ENCODE measurements at places on chromosomes 5 and 9. TPM values are rescaled to one million over a fixed set of nuclear protein-coding genes. Genes with fewer than 3 reads are reported as not detected.

The PCDHGC4 gene
- 2.9 TPM for polyA plus RNA-seq

The SLF1 gene
- 17.8 TPM for polyA plus RNA-seq

The GABRA1 gene
- not detected for polyA plus RNA-seq

The CCNI2 gene
- 2.6 TPM for polyA plus RNA-seq

The SPEF2 gene
- polyA plus RNA-seq = 48.2 TPM

The SPINK5 gene
- 0.61 TPM for polyA plus RNA-seq

The IFT74 gene
- polyA plus RNA-seq = 48.6 TPM

The C9orf50 gene
- polyA plus RNA-seq = 0.35 TPM

The PLAC8L1 gene
- polyA plus RNA-seq = 0.85 TPM

The CYSRT1 gene
- polyA plus RNA-seq = 5.6 TPM

The CCL27 gene
- 0.57 TPM for polyA plus RNA-seq

The ZNF883 gene
- polyA plus RNA-seq = 12.1 TPM

The FOXD4L4 gene
- polyA plus RNA-seq = not detected

The MUSK gene
- polyA plus RNA-seq = not detected

The NMUR2 gene
- 0.13 TPM for polyA plus RNA-seq

The MAMDC2 gene
- 7.0 TPM for polyA plus RNA-seq

The SRA1 gene
- 20.3 TPM for polyA plus RNA-seq

The F2RL2 gene
- polyA plus RNA-seq = 0.44 TPM

The NSG2 gene
- polyA plus RNA-seq = 0.25 TPM

The FOXD4L5 gene
- polyA plus RNA-seq = 0.23 TPM

The PCBD2 gene
- 10.8 TPM for polyA plus RNA-seq

The CCDC192 gene
- polyA plus RNA-seq = 1.1 TPM

The AMBP gene
- 0.95 TPM for polyA plus RNA-seq

The SHISAL2B gene
- not detected for polyA plus RNA-seq

The SLC23A1 gene
- 13.5 TPM for polyA plus RNA-seq

The SYK gene
- 33.3 TPM for polyA plus RNA-seq

The AFAP1L1 gene
- 18.4 TPM for polyA plus RNA-seq

The GABRG2 gene
- polyA plus RNA-seq = not detected

The SAXO1 gene
- 0.22 TPM for polyA plus RNA-seq

The GLDC gene
- 24.1 TPM for polyA plus RNA-seq

The SV2C gene
- polyA plus RNA-seq = 0.10 TPM

The IL3 gene
- polyA plus RNA-seq = not detected

The CATSPER3 gene
- 0.98 TPM for polyA plus RNA-seq

The UTP15 gene
- 18.2 TPM for polyA plus RNA-seq

All from right renal cortex interstitium (tissue), 3 donors.